ENCODE measurements at places on chromosomes 3 and 15. TPM values are rescaled to one million over a fixed set of nuclear protein-coding genes. Genes with fewer than 3 reads are reported as not detected.

ADAMTS17 gene
- 5.1 TPM for total RNA-seq

CCDC33 gene
- 2.9 TPM for total RNA-seq

FAM81A gene
- 7.8 TPM for total RNA-seq

CCDC9B gene
- total RNA-seq: 6.3 TPM

KCNMB2 gene
- 29.3 TPM for total RNA-seq

Data from metanephros (tissue), 2 donors.